Retina (tissue), 1 donor: ENCODE measurements at places on chromosomes 13 and 19.

- DNase-seq: no peak
Measured at GRCh38 chr19:32607479-32607878, 26.5 kb downstream of the PDCD5 start.

DNA sequence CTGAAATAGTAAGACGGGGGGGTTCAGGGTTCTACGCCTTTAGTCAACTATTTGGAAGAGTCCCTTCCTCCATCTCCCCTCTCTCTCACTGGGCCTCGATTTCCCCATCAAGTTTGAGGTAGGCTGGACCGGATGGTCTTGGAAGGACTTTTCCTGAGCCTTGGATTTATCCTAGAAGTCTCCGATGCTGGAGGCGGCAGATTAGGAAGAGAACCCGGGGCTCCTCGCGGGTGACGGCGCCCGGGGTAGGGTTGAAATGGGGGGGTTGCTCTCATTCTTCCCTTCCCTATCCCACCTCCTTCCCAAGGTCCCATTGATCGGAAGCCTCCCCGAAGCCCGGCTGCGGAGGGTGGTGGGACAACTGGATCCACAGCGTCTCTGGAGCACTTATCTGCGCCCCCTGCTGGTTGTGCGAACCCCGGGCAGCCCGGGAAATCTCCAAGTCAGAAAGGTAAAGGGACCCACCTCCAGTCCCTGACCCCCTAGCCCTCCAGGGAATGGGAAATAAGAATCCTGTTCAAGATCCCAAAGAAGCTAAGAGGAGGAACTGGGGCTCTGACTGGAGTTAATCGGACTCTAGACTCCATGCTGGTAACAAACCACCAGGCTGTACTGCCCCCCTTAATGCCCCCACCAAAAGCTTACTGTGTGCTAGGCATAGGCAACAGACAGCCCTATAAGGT is 781 bp downstream of the QPCTL start:
- DNase-seq: peak; percentile 85

DNA sequence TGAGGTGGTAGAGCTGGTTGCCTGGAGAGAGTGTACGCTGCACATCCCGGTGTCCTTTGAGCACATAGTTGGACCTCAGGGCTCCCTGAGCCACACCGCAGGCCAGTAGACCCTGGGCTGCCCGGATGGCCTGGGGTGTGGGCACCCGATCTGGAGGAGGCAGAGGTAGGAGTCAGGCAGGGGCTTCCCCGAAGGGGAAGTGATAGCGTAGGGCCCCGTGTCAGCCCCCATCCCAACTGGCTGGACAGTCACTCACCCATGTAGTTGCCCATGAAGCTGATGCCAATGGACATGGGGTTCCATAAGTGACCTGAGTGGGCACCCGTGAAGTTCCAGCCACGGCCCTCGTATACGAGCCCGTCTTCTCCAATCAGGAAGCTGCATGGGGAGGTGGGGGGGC is 3.6 kb downstream of the PGLYRP1 start:
- no peak for DNase-seq

DNA sequence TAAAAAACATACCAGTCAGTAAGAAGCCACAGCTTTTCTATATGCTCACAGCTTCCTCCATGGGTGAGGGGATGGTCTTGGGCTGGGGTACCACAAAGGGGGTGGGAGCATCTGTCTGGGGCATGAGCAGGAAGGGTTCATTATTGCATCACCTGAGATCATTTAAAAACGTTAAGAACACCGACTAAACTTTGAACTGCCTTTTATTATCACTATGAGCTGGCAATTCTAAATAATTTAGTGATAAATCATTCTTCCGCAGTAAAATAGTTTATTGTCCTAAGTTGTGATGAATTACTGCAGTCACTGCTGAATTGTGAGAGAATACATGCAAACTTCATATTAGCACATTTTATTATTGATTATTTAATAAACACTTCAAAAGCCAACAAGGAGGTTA is 71.6 kb downstream of the KL start:
- DNase-seq: no peak

GRCh38 chr19:45346449-45346848 is 5.9 kb downstream of the KLC3 start:
- DNase-seq: no peak
